ENCODE measurements at places on chromosomes 3 and 15. TPM values are rescaled to one million over a fixed set of nuclear protein-coding genes. Genes with fewer than 3 reads are reported as not detected.

The FETUB gene
- total RNA-seq = not detected

- no peak for DNase-seq
Measured at GRCh38 chr3:59406943-59407342, 357.1 kb upstream of the CFAP20DC start.

The PLA2G4D gene
- total RNA-seq = 0.13 TPM

DNA sequence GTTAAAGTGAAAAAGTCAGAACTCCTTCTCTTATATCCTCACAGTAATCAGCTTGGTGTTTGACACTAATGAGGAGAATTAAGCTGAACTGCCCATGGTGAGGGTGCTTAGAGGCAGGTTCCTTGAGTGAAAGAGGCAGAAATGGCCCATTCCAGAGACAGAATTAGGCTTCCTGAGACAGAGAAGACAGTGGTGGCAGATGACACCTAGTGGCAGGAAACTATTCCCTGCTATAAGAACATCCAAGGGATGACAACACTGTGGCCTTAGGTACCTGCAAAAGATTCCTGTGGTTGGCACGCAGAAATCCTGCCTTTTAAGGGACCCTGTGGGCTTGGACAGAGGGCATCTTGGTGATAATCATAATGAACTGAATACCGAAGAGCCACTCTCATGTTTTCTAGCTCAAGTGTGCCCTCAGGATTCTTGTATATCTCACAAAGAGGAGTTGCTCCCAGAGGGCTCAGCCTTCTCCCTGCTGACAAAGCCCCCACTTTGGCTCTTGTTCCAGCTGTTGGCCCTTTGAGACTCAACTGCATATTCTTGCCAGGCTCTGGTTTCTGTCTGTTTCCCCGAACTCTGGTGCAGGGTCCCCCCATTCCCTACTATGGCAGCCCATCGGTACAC lies 56.0 kb downstream of the KBTBD12 start:
- no peak for DNase-seq

DNA sequence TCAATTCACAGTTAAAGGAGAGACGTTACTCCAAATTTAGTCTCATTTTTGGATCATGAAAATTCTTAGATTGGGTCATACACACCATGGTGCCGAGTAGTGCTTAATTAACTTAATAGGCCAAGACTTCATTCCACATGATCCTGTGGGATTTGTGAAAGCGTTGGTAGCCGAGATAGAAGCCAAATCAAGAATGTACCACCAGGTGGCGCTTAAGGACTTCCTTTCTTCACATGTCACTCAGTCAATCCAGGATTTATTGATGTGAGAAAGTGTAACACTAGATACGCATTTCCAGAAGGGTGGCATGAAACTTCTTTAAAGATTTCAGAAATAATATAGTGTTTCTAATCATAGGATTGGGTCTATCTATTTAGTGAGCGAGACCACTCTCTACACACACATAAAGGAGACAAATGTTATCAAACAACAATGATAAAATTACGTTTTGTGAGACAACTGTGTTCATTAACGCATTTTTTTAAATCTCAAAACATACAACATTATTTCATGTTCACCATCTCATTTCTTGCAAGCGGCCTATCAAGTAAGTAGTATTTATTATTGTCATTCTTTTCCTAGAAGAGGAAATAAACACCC lies 436.1 kb downstream of the CHL1 start:
- DNase-seq = peak; percentile 46

DNA sequence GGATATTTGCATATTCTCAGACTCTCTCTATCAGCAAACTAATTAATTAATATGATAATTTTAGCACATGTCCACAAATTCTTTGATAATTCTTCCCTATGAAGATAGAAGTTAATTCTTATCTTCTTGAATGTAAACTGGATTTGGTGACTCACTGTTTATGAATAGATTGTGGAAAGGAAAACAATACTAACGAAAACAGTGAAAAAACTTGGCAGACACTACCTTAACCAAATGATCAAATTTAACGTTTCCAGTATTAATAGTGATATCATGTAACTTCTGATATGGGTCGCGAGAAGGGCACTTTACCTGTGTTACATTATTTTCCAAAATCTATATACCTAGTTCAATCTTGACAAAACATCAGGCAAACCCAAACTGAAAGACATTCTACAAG lies 401.0 kb downstream of the SI start:
- DNase-seq = no peak

- DNase-seq = no peak
Measured at GRCh38 chr3:50573566-50574443, 4.5 kb downstream of the HEMK1 start.

The CCDC191 gene
- total RNA-seq = 16.0 TPM

DNA sequence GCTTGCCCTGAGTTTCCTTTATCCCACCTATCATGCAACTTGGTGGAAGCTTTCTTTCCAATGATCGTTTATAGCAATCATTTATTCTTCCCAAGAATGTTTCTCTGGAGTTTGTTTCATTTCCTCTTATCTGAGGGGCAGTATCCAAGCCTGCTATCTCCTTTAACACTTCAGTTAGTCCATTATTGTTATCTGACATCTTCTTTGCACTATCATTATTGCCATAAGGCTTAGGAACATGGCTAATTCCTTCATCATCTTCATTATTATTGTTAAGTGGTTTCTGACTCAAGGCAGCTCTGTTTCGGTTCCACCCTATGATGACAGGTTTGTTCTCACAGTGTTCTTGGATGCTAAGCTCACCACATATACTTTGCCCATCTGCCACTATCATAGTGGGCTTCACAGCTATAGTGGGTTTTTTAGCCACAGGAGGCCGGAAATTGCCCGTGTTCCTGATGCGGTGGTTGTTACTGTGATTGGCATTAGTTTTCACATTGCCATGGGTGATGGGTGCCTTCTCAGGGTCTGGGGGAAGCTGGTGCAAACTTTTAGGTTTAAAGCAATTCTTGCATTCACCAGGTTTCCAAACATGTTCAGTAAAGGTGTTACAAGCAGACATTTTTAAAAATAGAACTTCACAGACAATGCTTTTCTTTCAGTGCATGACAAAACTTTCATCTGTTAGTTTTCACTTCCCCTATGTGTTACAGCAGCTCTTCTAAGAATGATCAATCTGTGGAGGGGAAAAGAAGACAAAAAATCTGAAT lies 110.6 kb upstream of the TSPAN3 start:
- DNase-seq = no peak

DNA sequence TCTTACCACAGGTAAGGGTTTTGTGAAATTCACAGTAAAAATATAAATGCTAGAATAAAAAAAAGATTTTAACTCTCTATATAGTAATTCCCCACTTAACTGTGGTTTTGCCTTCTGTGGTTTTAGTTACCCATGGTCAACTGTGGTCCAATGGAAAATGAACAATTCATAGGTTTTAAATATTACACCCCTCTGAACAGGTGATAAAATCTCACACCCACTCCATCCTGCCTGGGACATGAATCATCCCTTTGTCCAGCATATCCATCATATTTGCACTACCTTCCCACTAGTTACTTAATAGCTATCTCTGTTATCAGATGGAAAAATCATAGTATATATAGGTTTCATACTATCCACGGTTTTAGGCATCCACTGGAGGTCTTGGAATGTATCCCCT lies 49.2 kb downstream of the HDGFL3 start:
- DNase-seq = no peak

The PRR20G gene
- not detected for total RNA-seq

The LRRC31 gene
- 0.78 TPM for total RNA-seq

The XYLB gene
- total RNA-seq = 19.3 TPM

The ZMYND10 gene
- total RNA-seq = 0.26 TPM

DNA sequence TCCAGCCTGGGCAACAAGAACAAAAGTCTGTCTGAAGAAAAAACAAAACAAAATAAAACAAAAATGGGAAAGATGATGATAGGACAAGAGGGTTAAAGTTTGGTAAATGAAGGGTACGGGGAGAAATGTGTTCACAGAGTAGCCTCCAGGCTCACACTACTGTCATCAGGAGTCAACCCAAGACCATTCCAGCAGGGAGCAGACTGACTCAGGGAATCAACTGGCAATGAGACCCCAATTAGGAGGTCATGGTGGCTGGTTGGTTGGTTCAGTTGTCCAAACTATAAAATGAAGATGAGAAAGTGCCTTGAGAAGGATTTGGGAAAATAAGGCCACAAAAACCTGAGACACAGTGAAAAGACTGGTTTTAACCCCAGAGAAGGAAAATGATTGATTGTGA lies 51.8 kb downstream of the KLHL6 start:
- DNase-seq = no peak

The OXTR gene
- total RNA-seq = 0.49 TPM

The PCSK6 gene
- 14.5 TPM for total RNA-seq

The SLC7A14 gene
- total RNA-seq = not detected

The CCR5 gene
- 3.3 TPM for total RNA-seq

DNA sequence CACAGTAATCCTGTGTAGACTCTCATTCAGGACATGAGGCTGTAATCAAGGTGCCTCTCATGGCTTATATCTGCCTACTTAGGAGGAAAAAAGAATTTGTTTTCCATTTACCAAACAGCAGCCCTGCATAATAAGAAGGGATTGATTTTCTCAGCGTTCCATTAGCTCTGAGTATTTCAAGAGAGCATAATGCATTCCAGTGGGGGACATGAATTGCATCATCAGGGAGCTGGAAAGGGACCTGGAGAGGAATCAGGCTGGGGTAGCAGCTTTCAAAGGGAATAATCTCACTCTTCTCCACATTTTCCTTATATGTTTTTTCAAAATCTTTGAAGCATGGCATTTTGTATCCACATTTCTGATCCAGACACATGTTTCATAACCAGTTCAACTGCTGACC lies 150.6 kb upstream of the ANKRD28 start:
- no peak for DNase-seq

DNA sequence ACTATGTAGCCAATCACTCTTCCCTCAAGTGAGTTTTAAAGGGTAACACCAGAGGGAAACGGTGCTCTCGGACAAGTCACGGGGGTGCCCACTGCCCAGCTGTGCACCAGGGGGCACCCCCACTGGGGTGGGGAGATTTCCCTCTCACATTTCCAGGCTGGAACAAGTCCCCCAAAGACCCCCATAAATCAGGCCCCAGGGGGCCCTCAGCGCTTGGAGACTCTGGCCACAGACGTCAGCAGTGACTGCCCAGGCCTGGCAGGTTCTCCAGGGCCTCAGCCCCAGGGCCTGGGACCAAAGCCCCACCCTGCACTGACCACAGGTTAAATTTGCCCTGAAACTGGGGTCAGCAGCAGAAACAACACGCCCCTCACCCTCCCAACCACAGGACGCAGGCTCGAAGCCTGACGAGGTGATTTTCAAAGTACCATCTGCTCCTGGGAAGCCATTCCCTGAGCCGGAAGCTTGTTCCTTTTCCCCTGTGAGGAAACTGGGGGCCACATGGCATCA lies 17.0 kb downstream of the XXYLT1 start:
- DNase-seq = no peak

DNA sequence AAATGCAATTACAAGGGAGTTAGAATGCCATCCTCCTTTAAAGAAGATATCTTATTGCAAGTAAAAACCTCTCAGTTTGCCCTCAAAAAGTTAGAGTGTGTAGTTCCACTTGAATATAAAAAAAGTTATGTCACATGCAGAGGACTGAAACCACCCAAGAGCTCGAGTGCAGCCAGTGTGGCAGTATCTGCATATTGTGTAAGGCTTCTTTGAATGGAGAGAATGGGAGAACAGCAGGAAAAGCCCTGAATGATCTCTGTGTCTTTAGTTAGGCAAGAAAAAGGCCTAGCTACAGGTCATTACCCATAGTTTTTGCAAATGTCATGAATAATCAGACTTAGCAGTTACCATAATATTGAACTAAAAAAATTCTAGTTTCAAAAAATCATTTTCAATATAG lies 13.9 kb upstream of the TEX9 start:
- DNase-seq = no peak

DNA sequence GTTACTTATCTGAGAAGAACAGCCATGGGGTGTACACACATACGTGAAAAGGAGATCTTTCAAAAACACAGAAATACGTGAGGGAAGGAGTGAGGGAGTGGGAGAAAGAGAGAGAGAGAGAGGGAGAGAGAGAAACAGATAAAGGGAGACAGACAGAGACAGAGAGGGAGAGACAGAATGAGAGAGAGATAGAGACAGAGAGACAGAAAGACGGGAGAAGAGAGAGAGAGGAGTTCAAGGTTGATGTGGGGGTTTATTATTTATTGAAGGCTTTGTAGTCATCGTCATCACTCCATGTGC lies 64.0 kb downstream of the CHST2 start:
- DNase-seq = no peak

- DNase-seq = peak; percentile 53
Measured at GRCh38 chr15:64681424-64682024, 93.9 kb downstream of the RBPMS2 start.

DNA sequence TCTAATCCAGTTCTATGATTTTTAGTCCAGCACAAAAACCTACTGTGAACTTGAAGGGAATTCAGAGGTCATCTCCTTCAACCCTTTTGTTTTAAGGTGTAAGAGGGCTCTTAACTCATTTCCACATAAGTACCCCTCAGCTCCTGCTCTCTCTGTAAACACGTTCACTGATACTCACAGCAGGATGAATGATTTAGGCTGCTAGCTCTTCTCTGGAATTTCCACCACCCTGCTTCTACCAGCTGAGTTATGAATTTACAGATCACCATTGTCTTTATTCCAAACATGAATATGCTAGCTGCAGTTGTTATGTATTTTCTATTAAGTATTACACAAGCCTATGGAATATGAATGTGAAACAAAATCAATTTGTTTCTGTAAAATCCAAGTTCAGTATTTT lies 101.3 kb upstream of the NANOGP8 start:
- DNase-seq = no peak

The PLA2G4E gene
- total RNA-seq = 0.34 TPM

The ZNF80 gene
- not detected for total RNA-seq

GRCh38 chr3:187947927-187948682 lies 202.8 kb upstream of the BCL6 start:
- no peak for DNase-seq

- no peak for DNase-seq
Measured at GRCh38 chr3:40494698-40495097, 11.1 kb upstream of the ZNF620 start.

DNA sequence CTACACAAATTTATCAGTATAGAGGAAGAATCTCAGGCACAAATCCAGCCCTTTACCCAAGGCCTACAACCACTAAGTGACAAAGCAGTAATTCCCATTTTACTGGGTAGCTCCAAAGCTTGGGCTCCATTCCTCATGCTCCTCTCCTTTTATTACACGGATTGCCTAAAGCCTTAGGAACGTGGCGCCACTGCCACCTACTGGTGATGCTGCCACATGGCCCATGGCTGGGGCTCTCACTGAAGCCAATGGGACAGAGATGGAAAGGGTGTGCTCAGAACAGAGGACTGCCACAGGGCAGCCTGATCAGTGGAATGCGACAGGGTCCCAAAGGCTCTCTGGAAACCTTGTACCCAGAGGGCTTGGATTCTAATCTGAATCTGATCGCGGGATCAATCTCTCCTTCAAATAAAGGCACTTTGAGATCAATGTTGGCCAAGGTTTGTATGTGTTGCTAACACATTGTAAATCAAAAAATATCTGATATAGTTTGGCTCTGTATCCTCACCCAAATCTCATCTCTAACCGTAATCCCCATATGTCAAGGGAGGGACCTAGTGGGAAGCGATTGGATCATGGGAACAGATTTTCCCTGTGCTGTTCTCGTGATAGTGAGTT lies 33.5 kb upstream of the LYZL4 start:
- DNase-seq = peak; percentile 87

The CHST2 gene
- total RNA-seq = 8.1 TPM

GRCh38 chr3:195405651-195406050 lies 37.2 kb downstream of the ACAP2 start:
- no peak for DNase-seq

GRCh38 chr3:161093895-161094294 lies 11.3 kb downstream of the B3GALNT1 start:
- DNase-seq = no peak
